ENCODE measurements at places on chromosomes 4 and X.
A peak's percentile ranks its signal among the peaks of the same experiment; 100 is the strongest.

DNA sequence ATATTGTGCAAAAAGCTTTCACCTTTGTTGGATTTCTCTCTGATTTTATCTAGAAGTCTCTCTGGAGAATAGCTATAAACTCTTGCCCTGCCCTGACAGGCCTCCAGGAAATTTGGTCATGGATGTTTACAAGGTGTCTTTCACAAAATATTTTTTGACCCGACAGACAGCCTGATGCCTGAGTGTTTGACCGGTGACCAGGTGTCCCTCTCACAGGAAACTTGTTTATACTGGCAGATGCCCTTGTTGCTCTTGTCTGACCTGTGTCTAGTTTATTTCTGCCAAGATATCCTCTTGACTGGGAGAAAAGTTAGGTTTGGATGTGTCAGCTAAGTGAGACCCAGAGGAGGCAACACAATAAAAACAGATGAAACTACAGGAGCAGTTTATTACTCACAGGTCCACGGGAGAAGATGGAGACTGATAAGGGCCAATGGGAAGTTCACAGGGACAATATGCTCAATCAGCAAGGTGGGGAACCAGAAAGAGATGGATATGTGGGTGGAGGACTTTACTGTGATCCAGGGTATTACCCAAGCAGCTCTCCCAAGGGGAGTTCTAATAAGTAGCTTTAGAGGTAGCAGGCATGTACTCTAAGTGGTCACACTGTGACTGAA is 243.3 kb downstream of the ARAP2 start:
- DNase-seq: no peak

- DNase-seq: no peak
These were observed 29.5 kb downstream of the DCUN1D4 start for GRCh38 chr4:51872283-51872997.

DNA sequence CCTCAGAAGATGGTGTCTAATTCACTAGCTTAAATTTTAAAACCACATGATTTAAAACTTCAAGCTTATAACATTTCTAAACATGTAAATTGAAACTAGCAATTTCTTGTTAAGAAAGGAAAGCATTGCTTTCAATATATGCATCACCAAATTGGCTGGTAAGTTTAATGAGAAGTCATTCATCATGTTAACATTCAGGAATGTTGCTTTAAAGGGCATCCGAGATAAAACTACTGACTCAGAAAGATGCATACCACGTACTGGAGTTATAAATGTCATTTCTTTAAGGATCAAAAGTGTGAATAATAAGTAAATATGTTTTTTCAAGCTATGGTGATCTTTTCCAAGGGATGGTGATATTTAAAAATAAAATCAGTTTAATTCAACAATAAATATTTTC is 83.3 kb upstream of the VCX2 start:
- no peak for DNase-seq

DNA sequence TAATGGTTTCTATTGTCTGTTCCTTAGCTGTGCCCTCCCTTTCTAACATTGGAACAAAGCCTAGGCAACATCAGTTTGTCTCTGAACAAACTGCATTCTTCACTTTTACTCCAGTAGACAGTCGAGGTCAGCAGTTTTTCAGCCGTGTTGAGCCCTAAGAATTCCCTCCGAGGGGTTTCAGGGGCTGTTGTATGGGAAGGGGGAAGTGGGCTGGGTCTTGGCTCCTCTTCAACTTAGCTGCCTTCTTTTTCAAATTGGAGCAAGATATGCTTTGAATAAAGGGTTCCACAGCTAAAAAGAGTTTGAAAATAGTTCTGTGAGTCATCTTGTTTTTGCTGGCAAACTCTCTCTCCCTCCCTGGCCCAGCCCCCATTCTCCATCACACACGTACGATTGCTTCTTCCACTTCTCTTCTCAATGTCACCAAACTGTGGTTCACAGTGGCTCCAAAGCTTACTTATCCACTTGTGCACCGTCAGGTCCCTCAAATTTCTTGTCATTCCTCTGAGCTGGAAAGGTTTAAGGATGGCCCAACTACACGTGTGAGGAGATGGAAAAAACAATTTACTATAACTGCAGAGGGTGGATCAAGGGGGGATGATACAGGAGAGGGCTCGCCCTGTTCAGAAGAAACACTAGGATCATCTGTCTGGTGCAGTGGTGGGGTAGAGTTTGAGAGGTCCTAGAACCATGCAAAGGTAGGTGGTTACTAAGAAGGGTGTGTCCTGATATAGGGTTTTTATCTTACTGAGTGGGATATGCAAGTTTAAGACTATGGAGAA is 9.2 kb upstream of the MAML3 start:
- DNase-seq: no peak

GRCh38 chr4:171875291-171875690 is 62.1 kb downstream of the GALNTL6 start:
- no peak for DNase-seq

- no peak for DNase-seq
These were observed 721.8 kb downstream of the ADGRL3 start for GRCh38 chr4:61921920-61922319.

GRCh38 chr4:113409181-113409580 is 352.4 kb downstream of the CAMK2D start:
- DNase-seq: no peak

DNA sequence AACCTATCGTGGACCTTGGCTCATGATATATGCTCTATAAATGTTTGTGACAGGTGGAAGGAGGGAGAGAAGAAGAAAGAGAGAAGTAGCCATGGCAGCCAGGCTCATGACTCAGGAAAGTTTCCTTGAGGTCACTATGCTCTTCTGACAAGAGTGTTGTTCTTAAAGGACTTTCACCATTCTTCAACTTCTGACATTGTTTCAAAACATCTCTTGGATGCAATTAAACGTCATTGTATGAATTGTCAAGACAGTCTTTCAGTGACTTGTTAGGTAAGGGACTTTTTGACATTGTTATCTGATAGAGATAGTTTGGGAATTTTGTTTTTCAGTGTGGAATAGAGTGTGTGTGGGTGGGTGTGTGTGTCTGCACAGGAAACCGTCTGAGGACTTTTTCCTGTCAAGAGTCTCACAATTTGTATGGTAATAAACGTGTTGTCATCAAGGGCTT is 617.0 kb downstream of the MID1IP1 start:
- DNase-seq: no peak

GRCh38 chr4:85761803-85762528 is 287.0 kb downstream of the ARHGAP24 start:
- DNase-seq: peak; percentile 6

GRCh38 chr4:121177246-121178137 is 13.4 kb upstream of the TNIP3 start:
- DNase-seq: no peak

DNA sequence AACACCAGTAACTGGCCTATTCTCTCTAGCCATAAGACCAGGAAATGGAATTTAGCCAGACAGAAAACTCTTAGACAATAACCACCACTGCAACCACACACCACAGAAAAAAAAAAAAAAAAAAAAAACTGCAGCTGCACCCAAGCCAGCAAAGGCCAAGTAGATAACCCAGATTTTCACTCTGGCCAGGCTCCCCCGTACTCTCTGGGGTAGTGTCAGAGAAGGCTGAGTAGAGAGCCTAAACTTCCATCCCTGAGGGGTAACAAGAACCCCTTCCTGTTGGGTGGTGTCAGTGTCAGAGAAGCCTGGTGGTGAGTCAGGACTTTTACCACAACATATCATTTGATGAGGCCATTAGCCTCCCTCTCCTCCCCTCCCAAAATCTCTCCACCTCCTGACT is 5.6 kb upstream of the DLG3 start:
- DNase-seq: no peak

DNA sequence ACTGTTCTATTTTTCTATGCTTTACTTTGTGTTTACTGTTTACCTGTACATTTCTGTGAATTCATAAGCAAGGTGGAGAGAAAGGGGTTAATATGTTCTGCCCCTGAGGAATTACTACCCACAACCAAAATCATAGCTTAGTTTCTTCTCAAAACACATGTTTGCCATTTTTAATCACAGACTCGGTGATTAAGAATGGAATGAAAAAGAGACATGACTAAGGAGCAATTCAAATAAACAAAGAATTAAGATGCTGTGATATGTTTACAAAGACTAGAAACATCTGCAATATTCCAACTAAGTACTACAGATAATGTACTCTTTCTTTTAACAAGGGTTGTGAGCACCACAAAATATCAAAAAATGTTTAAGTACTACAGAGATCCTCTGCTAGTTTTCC is 11.7 kb upstream of the FAT4 start:
- DNase-seq: no peak

DNA sequence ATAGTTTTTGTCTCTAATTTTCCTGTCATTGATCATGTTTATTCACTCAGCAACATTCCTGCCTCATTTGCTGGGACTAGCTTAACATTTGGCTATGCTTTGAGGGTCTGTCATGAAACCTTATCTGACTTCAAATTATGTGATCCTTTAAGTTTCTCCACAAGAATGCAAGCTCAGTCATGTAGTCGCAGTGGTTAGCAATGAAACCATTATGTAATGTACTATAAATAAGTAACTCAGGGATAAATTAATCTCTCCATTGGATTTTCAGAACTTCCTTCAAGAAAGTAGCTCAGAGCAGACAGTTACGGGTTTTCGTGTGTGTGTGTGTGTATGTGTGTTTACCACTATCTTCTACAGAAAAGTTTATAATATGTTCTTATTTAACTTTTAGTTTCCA is 993.6 kb downstream of the ADGRL3 start:
- DNase-seq: no peak

GRCh38 chrX:2262668-2263055 is 238.1 kb downstream of the DHRSX start:
- no peak for DNase-seq

DNA sequence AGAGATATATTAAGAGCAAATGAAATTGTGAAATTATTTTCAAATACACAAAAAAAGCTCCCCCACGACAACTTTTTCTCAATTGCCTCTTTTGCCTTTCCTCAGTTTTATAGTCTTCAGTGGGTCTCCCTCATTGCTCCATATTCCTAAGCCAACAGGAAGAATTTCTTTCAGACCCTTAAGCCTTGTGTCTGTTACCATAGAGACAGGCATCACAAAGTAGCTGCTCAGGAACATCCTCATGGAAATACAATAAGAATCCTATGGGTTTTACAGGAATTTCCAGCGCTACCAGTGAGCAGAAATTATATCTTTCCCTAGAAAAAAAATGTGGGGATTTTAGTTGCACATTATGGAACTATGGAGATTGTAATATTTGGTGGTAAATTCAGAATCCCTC is 121.9 kb upstream of the DMD start:
- no peak for DNase-seq
